ENCODE measurements at places on chromosomes 3 and 15.

GRCh38 chr3:77436908-77437307 is 397.0 kb downstream of the ROBO2 start:
- DNase-seq, result no peak

GRCh38 chr15:44381236-44381635 is 46.2 kb upstream of the CTDSPL2 start:
- DNase-seq, result no peak

DNA sequence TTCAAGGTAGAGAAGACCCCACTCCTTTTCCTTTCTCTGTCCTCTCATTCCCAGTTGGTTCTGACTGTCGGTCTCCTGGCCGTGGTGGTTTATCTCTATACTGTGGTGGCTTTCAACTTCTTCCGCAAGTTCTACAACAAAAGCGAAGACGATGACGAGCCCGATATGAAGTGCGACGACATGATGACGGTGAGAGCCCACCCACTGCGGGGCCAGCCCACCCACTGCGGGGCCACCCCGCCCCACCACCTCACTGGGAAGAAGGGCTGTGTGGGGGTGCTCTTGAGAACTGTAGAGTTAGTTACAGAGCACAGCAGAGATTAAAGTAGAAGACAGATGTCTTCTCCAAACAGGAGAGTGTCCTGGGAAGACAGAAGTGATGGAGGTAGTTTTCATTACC is 110.6 kb upstream of the CHRM5 start:
- no peak for DNase-seq

DNA sequence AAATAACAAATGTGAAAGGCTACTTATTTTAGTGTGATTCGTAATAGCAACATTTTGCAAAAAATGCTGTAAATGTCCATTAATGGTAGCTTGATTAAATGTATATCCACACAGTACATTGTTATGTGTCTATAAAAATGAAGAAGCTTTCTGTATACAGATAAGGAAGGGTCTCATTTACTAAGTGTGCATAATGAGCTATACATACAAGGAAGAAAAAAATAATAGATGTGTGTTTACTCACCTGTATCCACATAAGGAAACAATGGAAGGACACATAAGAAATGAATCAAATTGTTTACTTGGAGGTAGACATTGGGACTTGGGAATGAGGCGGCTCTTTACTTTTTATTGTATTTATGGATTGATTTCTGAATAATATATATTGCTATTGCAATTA is 34.9 kb downstream of the MED12L start:
- DNase-seq, result no peak

DNA sequence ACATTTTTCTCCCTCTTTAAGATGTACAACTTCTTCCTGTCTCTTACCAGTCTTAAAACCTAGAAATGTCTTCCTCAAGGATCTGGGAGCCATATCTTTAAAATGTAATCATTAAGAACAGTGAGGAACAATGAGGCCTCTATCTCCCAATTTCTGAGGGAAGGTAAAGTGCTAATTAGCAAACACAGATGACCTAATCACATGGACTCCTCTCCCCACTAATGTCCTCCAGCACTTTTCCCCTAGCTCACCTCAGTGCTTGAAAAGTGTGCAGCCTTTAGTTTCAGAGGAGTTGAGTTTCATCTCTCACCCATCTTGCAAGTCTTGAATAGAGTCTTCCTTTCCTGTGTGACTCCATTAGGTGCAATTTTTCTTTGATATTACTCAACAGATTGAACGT is 771.0 kb downstream of the PDCD6IP start:
- DNase-seq, result no peak

DNA sequence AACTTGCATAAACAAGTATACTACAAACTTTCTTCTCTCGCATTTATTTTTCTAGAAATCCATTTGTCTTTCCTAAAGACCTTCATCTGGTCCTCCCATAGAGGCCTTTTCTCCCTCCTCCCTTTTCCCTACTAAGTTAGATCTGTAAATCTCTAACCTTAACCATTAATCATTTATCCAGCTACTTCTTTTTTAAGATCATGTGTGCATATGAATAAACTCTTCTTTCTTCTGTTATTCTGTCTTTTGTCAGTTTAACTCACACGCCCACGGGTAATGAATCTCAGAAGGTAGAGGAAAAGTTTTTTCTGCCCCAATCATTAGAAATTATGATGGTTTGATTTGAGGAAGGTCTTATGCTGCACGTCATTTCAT is 48.7 kb upstream of the FHIT start:
- no peak for DNase-seq

GRCh38 chr15:45703670-45704328 is 69.0 kb downstream of the SQOR start:
- DNase-seq, result no peak

DNA sequence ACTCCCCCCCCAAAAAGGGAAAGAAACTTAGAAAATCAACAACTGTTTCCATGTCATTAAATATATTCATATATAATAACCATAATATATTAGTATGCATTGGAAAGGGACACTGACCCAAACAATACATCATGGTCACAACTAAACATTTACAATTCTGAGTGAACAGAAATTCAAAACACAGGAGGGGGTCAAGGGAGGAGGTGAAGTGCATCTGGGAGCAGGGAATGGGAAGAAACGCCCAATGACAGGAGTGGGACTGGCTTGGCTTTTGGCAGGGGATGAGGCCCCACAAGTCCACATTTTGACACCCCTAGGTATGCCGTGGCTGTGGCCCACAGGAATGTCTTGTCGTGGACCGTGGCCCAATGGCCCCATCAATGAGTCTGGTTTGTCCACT is 41.1 kb downstream of the FGD5 start:
- no peak for DNase-seq

- DNase-seq, result no peak
Observed at GRCh38 chr3:183064475-183064874, 34.8 kb downstream of the MCCC1 start.

DNA sequence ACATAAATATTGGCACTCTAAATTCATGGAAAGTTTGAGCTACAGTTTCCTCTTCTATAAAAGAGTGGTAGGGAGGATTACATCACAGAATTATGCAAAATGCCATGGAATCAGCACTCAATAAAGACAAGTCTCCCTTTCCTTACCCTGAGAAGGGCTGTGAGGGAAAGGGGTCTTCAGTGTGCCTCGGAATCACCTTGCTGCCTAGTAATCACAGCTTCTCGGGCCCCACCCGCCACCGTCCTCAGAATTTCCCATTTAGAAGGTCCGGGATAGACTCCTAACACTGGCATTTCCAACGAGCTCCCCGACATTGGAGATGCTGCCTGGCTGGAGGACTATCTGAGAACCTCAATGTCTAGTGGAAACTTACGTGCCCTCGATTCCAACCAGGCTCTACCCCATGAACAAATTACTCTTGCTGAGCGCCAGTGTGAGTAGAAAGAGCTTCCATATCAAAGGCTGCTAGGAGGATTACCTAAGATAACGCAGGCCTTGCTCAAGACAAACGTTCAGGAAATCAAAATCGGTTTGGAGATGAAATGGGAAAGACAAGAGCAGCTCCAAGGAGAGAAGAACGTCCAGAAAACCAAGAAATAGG is 92.1 kb upstream of the CHD2 start:
- no peak for DNase-seq

GRCh38 chr3:71511037-71511436 is 72.5 kb downstream of the FOXP1 start:
- no peak for DNase-seq

DNA sequence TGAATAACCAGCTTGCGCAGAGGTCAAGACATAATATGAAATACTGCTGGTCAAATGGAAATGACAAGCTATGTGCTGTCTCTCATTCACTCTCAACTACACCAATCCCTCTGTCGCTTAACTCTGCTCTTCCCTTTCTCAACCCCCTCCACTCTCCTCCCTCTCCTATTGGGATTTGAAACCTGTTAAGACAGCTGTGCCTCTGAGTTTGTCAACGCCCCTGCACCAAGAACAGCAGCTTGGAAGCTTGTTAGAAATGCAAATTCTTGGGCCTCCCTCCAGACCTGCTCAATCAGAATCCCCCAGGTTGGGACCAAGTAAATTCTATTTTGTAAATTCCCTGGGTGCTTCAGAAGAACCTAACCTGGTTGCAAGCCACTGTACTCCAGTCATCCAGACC is 149.7 kb upstream of the ATP2B2 start:
- no peak for DNase-seq

DNA sequence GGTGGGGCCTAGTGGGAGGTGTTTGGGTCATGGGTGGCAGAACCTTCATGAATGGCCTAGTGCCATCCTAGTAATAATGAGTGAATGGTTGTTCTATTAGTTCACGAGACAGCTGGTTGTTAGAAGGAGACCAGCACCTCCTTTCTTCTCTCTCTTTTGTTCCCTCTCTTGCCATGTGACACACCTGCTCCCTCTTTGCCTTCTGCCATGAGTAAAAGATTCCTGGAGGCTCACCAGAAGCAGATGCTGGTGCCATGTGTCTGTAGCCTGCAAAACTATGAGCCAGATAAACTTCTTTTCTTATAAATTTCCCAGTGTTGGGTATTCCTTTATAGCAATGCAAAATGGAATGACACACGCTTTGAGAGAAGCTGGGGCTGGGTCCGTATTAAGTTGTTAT is 89.0 kb upstream of the SLC4A7 start:
- DNase-seq, result no peak

DNA sequence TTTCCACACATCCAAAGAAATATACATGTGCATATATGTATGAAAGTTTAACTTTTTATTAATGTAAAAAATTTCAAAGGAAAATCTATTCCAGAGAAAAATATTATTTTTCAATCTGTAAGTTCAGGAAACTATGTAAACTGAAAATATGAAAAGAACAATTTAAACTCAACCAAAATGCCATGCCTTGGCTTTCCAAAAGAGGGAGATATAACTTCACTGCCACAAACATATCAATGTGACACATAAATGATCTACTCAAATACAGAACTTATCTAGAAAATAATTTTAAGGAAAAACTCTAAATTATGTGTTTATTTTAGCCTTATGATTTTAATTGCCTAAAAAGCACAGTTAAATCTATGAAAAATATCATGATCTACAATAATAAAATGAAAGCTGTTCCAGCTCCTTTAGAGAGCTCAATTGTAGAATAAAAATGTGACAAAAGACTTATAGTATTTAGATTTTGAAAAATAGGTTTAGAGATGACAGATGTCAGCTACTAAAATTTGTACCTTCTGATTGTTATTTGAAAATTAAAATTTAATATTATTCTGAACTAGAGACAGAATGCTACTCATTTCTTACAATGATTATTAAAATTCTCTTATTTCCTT is 94.8 kb downstream of the GBE1 start:
- DNase-seq, result no peak

- no peak for DNase-seq
Observed at GRCh38 chr3:169665264-169666075, 2.0 kb upstream of the MECOM start.

GRCh38 chr15:32864051-32864450 is 146.2 kb downstream of the GREM1 start:
- no peak for DNase-seq

DNA sequence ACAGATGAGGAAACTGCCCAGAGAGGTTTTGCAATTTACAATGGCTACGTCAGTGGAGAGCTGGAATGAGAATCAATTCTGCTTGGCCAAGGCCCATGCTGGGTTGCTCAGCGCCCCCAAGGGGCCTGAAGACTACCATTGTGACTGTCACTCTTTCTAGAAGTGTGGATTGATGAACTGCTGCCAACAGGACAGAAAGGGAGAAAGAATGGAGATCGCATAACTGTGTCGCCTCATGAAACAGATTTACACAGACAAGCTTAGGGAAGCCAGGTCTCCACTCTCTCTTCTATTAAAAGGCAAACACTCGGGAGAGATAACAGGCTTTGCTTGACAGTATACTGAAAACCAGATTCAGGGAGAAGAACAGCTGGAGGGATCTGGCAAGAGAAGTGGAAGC is 160.0 kb downstream of the STT3B start:
- DNase-seq, result no peak

GRCh38 chr3:185744997-185745843 is 79.6 kb downstream of the IGF2BP2 start:
- no peak for DNase-seq

DNA sequence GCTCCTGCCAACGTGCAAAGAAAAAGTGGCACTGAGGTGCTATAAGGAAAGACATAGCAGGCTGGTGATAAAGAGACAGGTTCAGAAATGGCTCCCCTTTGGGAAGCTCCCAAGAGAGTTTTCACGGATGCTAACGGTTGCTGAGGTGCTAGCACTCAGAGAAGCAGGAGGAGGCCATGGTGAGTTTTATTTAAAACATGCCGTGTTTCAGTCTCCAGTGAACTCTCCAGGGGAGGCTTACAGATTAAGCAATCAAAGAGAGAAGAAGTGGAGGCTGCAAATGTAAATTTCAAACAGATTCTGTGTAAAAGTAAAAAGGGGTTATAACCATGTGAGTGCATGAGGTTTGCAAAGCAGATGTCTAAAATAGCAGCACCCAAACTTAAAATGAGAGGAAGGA is 346.2 kb downstream of the NTRK3 start:
- no peak for DNase-seq

GRCh38 chr3:179224584-179224983 is 26.3 kb downstream of the KCNMB3 start:
- no peak for DNase-seq

DNA sequence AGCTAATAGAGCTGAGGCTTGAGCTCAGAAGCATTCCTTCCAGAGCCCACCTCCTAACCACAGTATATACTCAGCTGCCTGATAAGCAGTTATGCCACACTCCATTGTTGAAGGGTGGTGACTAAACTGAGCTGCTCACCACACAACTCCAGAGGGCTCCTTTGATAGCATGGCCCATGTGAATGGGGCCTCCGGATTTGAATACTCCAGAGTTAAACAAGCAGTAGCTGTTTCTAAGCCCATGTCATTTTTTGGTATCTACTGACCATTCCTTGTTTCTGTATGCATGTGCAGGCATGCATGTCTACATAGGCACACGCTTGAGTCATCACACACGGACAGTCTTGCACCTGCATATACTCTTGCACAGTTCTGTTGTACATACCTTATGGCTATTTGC is 28.9 kb downstream of the IGSF10 start:
- no peak for DNase-seq

GRCh38 chr3:172713316-172713715 is 2.4 kb upstream of the NCEH1 start:
- no peak for DNase-seq

GRCh38 chr3:46350262-46350565 is 3.7 kb upstream of the CCR2 start:
- no peak for DNase-seq

DNA sequence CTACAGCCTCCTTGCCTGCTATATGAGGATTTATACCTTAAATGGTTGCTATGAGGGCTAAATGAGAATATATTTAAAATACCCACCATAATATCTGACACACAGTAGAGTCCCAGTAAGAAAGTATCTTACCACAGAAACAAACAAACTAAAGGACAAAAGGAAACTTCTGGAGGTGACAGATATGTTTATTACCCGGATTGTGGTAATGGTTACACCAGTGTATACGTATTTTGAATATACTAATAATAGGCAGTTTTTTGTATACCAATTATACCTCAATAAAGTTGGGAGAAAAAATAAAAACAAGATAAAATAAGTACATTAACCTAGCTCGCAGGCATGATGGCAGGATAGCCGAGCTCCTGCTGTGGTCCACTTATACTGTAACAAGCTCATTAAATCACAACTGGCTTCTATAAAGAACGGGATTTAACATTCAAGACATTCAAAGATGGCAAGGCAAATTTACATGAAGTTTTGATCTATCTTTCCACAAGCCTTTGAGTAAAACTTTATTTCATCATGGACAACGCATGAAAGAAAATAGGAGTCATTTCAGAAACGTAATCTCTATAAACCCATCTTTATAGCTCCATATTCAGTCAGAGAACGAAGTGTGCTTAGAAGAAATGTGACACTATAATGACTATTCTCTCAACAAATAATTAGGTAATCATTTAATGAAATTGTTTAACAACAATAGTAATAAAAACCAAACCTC is 1.5 kb downstream of the RPN1 start:
- DNase-seq, result no peak

GRCh38 chr3:156036258-156037053 is 83.9 kb upstream of the KCNAB1 start:
- DNase-seq, result no peak
